ENCODE measurements at places on chromosomes 1 and 21.

GRCh38 chr1:29156543-29157268, 25.0 kb downstream of the SRSF4 start:
- peaks cover 1% of the 10 kb centered on the region for H3K4me1 ChIP-seq
- H3K27me3 ChIP-seq: no peaks in the 10 kb centered on the region
- no peak for DNase-seq
- no peak overlapping the region for H3K4me3 ChIP-seq

GRCh38 chr1:104733866-104734265, 984.2 kb downstream of the AMY1C start:
- H3K27me3 ChIP-seq: no peaks in the 10 kb centered on the region
- no peaks in the 10 kb centered on the region for H3K4me1 ChIP-seq
- no peak for DNase-seq
- no peaks in the 10 kb centered on the region for H3K36me3 ChIP-seq
- H3K4me3 ChIP-seq: no peak overlapping the region

DNA sequence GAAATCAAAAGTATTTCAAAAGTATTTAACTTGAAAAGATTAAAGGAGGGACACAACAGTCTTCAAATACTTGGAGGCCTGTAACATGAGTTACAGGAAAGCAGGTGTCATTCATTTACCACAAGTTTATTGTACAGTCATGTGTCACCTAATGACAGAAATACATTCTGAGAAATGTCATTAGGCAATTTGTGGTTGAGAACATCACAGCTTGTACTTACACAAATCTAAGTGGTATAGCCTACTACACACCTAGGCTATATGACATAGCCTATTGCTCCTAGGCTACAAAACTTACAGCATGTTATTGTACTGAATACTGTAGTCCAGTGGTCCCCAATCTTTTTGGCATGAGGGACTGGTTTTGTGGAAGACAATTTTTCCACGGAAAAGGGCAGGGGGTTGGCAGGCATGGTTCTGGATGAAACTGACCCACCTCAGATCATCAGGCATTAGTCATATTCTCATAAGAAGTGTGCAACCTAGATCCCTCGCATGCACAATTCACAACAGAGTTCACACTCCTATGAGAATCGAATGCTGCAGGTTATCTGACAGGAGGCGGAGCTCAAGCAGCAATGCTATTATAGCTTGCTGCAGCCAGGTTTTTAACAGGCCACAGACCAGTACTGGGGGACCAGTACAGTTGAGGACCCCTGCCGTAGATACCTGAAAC, 25.0 kb upstream of the PHTF1 start:
- no peaks in the 10 kb centered on the region for H3K36me3 ChIP-seq
- DNase-seq: no peak
- H3K27ac ChIP-seq: peak overlapping the region; percentile 52
- H3K4me1 ChIP-seq: peaks cover 83% of the 10 kb centered on the region

DNA sequence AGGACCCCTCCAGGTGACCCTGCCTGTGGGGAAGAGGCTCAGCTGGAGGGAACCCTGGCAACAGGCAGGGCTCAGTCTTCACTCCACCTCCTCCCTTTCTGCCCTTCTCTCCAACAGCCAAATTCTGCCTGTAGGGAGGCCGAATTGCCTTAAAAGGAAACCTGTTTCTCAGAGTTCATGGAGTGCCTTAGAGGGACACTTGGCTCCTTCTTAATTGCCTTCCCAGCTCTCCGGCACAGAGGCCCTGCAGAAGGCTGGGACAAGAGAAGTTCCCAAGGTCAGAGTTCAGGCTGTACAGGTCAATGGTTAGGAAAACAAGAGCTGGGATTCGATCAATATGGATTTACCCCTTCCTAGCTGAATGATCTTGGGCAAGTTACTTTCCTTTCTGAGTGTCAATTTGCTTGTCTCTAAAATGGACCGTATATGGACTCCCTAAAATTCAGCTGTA, 6.2 kb downstream of the CSRP1 start:
- H3K4me1 ChIP-seq: peaks cover 9% of the 10 kb centered on the region
- peaks cover 3% of the 10 kb centered on the region for H3K36me3 ChIP-seq
- H3K27ac ChIP-seq: no peak overlapping the region
- DNase-seq: no peak

GRCh38 chr21:46618738-46619379, 14.0 kb upstream of the S100B start:
- H3K4me1 ChIP-seq: peaks cover 37% of the 10 kb centered on the region
- H3K36me3 ChIP-seq: no peaks in the 10 kb centered on the region
- no peak overlapping the region for H3K27ac ChIP-seq
- DNase-seq: no peak
- no peak overlapping the region for H3K4me3 ChIP-seq

DNA sequence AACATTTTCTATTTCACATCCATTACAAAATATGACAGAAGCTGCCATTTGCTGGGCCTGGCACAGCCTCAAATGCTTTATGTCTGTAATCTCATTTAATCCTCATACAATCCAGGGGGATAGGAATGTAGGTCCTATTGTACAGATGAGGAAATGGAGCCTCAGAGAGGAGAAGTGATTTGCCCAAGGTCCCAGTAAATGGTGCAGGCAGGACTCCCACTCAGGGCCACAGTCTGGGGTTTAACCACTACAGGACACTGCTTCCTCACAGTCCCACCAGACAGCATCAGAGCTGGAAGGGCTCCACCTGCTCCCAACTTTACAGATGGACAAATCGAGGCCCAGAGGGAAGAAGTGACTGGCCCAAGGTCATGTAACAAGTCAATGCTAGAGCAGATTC, 20.6 kb upstream of the RNF19B start:
- no peak overlapping the region for H3K4me3 ChIP-seq
- no peaks in the 10 kb centered on the region for H3K36me3 ChIP-seq
- H3K4me1 ChIP-seq: peaks cover 15% of the 10 kb centered on the region
- H3K27ac ChIP-seq: no peak overlapping the region
- DNase-seq: no peak

- no peaks in the 10 kb centered on the region for H3K36me3 ChIP-seq
- H3K27ac ChIP-seq: no peak overlapping the region
- H3K4me1 ChIP-seq: no peaks in the 10 kb centered on the region
- H3K27me3 ChIP-seq: no peaks in the 10 kb centered on the region
These were observed 70.0 kb downstream of the LMO4 start for GRCh38 chr1:87398641-87399040.

GRCh38 chr1:52032785-52033131, 852 bp downstream of the KTI12 start:
- no peaks in the 10 kb centered on the region for H3K27me3 ChIP-seq
- peaks cover 30% of the 10 kb centered on the region for H3K4me1 ChIP-seq
- H3K27ac ChIP-seq: peak overlapping the region; percentile 91
- DNase-seq: no peak
- H3K4me3 ChIP-seq: peak overlapping the region; percentile 74
- no peaks in the 10 kb centered on the region for H3K36me3 ChIP-seq

DNA sequence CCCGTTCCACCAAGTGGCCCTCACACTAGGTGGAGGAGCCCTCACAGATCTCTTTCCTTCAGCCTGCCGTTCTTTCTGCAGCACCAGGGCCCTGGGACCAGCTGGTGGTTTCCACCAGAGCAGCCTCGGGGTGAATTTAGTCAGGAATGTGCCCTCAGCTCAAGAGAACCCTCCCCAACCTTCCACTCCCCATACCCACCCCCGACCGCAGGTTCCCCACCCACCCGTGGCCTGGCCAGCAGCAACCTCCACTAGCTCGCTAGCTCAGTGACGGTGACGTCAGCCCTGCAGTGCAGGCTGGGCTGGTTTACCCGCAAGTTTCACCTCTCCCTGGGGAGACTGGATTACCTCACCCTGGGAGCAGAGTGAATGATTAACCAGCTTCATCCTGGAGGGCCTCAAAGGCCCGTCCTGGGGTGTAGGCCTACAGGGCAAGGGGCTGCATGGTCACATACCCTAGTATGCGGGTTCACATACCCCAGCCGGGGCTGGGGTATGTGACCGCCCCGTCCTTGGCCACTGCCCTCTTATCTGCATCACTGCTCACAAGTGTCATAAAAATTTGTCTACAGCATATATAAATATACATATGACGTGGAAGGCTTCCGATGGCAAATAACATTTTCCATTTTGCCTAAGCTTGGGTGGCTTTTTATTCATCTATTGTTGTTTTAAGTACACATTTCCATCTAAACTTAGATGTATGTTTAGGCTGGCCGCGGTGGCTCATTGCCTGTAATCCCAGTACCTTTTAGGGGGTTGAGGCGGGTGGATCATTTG, 24.5 kb downstream of the ELF3 start:
- DNase-seq: no peak
- no peaks in the 10 kb centered on the region for H3K27me3 ChIP-seq
- no peak overlapping the region for H3K27ac ChIP-seq
- H3K4me1 ChIP-seq: no peaks in the 10 kb centered on the region

- no peaks in the 10 kb centered on the region for H3K36me3 ChIP-seq
- no peak overlapping the region for H3K4me3 ChIP-seq
- no peak overlapping the region for H3K27ac ChIP-seq
- H3K27me3 ChIP-seq: no peaks in the 10 kb centered on the region
These were observed 8.9 kb downstream of the CR2 start for GRCh38 chr1:207463021-207463420.

GRCh38 chr1:180837020-180837419, 75.7 kb upstream of the KIAA1614 start:
- no peak overlapping the region for H3K27ac ChIP-seq
- no peak overlapping the region for H3K4me3 ChIP-seq
- H3K36me3 ChIP-seq: no peaks in the 10 kb centered on the region
- H3K4me1 ChIP-seq: no peaks in the 10 kb centered on the region
- DNase-seq: no peak

DNA sequence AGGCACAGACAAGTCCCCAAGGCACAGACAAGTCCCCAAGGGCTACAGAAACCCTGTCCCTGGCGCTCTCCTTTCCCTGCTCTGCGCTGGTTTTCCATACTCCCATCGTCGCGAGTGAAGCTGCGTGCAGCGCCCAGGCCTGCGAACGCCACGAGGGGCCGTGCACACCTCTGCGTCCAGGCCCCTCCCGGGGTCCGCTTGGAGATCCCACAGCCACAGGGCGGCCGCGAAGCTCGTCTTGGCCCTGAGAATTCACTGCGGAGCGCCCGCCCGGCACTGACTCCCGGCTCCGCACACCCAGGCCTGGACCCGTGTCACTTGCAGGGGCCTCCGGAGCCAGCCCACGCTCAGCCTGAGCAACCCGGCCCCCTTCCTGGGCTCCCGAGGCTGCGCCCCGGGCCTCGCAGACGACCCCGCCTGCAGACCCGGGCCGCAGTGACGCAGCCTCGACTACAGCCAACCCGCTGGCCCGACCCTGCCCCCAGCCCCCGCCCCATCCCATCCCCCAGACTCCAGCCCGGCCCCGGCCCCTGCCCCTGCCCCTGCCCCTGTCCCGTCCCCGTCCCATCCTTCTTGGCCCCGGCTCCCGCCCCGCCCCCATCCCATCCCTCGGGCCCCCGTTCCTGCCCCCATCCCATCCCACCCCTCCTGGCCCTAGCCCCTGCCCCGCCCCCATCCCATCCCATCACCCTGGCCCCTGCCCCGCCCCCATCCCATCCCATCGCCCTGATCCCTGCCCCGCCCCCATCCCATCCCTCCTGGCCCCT, 841 bp downstream of the POFUT2 start:
- H3K36me3 ChIP-seq: peaks cover 26% of the 10 kb centered on the region
- H3K4me1 ChIP-seq: peaks cover 11% of the 10 kb centered on the region
- no peak overlapping the region for H3K4me3 ChIP-seq

DNA sequence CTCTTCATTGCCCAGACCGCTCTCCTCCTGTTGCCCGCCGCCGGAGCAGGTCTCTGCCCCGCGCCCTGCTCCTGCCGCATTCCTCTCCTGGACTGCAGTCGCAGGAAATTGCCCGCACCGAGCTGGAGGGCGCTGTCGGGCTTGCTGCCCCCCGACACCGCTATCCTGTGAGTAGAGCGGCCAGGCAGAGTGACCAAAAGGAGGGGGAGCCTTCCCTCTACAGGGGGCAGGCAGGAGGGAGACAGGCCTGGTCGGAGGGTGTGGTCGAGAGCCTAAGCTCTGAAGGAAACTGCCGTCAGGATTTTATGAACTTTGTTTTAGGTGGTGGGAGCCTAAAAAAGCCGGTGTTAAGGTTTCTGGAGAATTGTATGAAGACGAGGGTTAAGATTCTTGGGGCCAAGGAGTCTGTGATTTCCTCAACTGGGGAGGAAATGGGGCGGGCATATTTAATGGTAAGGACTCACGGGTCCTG, 517 bp downstream of the LRIG2 start:
- H3K4me1 ChIP-seq: peaks cover 27% of the 10 kb centered on the region
- DNase-seq: no peak
- H3K4me3 ChIP-seq: peak overlapping the region; percentile 79
- H3K27ac ChIP-seq: peak overlapping the region; percentile 93
- H3K27me3 ChIP-seq: no peaks in the 10 kb centered on the region

DNA sequence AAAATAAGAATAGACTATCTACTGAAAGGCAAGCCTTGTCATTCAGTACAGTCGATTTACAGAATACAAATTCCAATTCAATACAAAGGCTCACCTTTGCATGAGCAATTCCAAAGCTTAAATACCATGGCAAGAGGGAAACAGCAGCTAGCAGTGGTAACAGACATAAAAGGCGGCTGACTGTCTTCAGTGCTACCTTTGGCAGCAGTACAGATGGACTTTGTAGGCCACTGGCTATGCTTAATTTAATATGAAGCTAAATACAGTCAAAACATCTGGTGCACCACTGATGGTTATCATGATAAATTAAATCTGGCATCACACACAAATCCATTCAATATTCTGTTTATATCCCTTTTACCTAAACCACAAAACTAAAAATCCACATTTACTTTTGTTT, 62.4 kb downstream of the RERE start:
- no peaks in the 10 kb centered on the region for H3K27me3 ChIP-seq
- H3K4me3 ChIP-seq: no peak overlapping the region
- DNase-seq: no peak
- H3K36me3 ChIP-seq: no peaks in the 10 kb centered on the region

GRCh38 chr1:210448297-210448892, 119.7 kb downstream of the HHAT start:
- no peak overlapping the region for H3K4me3 ChIP-seq
- H3K27ac ChIP-seq: no peak overlapping the region
- no peaks in the 10 kb centered on the region for H3K27me3 ChIP-seq
- H3K4me1 ChIP-seq: peaks cover 6% of the 10 kb centered on the region

- no peak for DNase-seq
- H3K36me3 ChIP-seq: no peaks in the 10 kb centered on the region
- no peak overlapping the region for H3K4me3 ChIP-seq
- H3K27ac ChIP-seq: no peak overlapping the region
- H3K27me3 ChIP-seq: no peaks in the 10 kb centered on the region
These were observed 420.4 kb upstream of the RUNX1 start for GRCh38 chr21:35469498-35469897.

DNA sequence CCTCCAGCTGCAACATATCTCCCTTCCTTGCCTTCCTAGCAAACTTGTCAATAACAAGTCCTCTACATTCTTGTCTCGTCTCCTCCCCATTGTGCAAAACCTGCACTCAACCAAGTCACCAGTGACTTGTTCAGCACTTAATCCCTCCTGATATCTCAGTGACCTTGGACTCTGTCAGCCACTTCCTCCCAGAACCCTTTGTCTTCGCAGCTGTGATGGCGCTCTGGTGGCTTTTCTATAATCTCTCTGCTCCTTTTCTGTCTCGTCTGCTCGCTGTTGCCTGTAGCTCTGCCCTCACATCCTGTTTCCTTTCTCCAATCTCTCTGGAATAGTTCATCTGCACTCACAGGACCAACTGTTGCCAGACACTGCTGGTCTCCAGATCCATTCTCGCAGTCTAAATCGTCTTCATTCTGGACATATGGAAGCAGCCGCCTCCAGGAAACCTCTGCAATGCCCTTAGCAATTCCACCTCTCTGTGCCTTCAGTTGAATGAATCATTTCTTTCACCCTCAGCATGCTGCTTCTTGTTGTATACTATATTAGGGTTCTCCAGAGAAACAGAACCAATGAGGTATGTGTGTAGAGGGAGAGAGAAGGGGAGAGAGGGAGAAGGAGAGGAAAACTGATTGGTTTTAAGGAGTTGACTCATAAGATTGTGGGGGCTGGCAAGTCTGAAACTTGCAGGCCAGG, 17.4 kb upstream of the IFNAR2 start:
- H3K4me3 ChIP-seq: no peak overlapping the region
- peaks cover 76% of the 10 kb centered on the region for H3K4me1 ChIP-seq
- no peak overlapping the region for H3K27ac ChIP-seq
- no peaks in the 10 kb centered on the region for H3K36me3 ChIP-seq

Measured in CD8-positive, alpha-beta memory T cell (primary cell).